NCI-H82 (cell line): ENCODE measurements at places on chromosomes 16 and 17.

DNA sequence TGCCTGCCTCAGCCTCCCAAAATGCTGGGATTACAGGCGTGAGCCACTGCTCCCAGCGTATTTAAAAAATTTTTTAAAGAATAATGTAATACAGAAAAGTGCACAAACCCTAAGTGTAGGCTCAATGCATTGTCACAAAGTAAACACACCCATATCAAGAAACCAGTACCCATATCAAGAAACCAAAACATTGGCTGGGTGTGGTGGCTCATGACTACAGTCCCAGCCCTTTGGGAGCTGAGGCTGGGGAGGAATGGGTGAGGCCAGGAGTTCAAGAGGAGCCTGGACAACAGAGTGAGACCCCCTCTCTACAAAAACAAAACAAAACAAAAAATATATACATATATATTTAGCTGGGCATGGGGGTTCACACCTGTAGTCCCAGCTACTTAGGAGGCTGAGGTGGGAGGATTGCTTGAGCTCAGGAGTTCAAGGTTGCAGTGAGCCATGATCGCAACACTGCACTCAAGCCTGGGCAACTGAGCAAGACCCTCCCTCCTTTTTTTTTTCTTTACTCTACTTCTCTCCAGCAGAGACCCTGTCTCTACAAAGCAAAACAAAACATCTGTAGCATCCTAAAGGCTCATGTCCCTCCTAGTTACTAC, 9.3 kb upstream of the PRR14 start:
- no peak for DNase-seq

- DNase-seq: peak; percentile 71
Measured at GRCh38 chr17:28948873-28949184, 2.5 kb downstream of the PHF12 start.

DNA sequence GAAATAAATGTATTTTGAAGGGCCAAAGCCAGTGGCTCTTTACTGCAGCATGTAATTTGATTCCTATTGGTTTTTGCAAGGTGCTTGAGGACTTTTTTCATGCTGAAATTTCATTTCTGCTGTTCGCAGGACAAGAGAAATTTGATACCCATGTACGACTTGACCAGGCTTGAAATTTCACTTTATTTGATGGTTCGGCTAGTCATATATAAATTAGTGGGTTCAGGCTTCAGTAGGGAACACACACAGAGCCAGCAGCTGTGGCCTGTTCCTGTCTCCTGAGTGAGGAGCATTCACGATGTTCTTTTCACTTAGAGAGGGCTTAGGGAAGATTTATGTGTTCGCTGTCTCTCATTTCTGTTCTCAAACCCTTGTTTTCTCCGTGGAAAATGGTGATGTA, 258.4 kb upstream of the CACNG5 start:
- DNase-seq: no peak

DNA sequence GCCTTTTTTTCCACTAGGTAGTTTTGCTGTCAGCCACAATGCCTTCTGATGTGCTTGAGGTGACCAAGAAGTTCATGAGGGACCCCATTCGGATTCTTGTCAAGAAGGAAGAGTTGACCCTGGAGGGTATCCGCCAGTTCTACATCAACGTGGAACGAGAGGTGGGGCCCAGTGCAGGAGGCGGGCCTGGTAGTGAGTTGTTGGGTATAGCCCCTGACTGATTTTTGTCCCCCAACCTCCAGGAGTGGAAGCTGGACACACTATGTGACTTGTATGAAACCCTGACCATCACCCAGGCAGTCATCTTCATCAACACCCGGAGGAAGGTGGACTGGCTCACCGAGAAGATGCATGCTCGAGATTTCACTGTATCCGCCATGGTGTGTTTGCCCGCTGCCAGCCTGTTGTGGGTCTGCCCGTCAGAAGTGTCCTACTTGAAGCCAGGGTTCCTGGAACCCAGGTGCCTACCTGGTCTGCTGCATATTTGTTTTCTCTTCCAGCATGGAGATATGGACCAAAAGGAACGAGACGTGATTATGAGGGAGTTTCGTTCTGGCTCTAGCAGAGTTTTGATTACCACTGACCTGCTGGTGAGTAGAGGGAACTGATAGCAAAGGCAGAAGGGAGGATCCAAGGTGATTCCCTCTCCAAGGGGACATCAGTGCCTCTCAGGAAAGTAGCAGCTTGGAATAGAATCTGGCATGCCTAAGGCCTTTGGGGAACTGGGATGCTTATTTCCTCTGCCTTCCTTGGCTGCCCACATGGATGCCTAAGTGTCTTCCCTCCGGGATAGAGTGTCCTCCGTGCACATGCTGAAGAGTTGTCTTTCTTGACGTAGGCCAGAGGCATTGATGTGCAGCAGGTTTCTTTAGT, 1.9 kb upstream of the CD68 start:
- peak; percentile 43 for DNase-seq

GRCh38 chr17:27956601-27957445, 63.7 kb upstream of the LYRM9 start:
- DNase-seq: peak; percentile 62

- no peak for DNase-seq
Measured at GRCh38 chr16:17574256-17574655, 103.5 kb upstream of the XYLT1 start.

GRCh38 chr16:83306961-83307593, 500.7 kb upstream of the HSBP1 start:
- DNase-seq: no peak

- DNase-seq: no peak
Measured at GRCh38 chr17:45432405-45433158, at the start of gene ARHGAP27. Gene ARHGAP27 (minus strand): TSS chr17:45432870. CDS start chr17:45430279, 2,591 bp downstream.

GRCh38 chr17:78342449-78343186, 17.3 kb downstream of the SOCS3 start:
- no peak for DNase-seq

- DNase-seq: no peak
Measured at GRCh38 chr16:56310690-56311089, 114.7 kb downstream of the AMFR start.

DNA sequence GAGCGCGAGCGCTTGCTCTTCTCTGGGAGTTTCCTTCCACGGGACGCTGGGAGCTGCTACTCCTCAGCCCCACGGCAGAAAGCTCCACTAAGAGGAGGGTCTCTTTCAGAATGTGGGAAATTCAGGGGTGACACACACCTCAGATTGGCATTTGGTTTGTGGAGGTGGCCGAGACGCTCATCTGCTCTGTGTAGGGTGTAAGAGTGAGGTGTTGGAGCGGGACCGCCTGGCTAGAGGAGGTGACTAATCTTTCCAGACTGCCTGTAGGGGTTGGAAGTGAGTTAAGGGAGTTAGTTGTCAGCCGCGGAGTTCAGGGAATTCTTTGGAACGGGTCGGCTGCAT, 735 bp downstream of the PSMD11 start:
- peak; percentile 61 for DNase-seq

- no peak for DNase-seq
Measured at GRCh38 chr16:49629851-49630250, 226.1 kb downstream of the ZNF423 start.

- DNase-seq: no peak
Measured at GRCh38 chr17:39928858-39929645, 1.5 kb downstream of the LRRC3C start.

DNA sequence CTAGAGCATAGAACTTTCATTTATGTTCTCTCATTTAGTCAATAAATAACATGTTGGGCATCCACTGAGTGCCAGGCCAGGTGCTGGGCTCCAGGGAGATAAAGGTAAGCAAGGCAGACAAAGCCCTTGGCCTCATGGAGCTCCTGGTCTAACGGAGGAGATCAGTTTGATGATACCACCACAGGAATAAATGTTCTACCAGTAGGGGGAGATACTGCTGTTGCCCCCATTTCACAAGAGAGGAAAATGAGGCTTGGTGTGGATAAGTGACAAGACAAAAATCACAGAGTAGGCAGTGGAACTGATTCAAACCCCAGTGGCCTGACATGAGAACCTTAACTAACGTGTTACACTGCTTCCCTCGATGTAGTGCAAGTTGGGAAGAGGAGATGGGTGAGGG, 80.4 kb upstream of the ERCC4 start:
- no peak for DNase-seq
